ENCODE measurements at places on chromosomes 2 and 18. TPM values are rescaled to one million over a fixed set of nuclear protein-coding genes. Genes with fewer than 3 reads are reported as not detected.

GRCh38 chr2:68834737-68835376 is 36.3 kb downstream of the BMP10 start:
- DNase-seq: no peak
- H3K27me3 ChIP-seq: no peaks in the 10 kb centered on the region
- no peaks in the 10 kb centered on the region for H3K4me1 ChIP-seq
- no peak overlapping the region for H3K27ac ChIP-seq
- H3K4me3 ChIP-seq: no peak overlapping the region
- no peaks in the 10 kb centered on the region for H3K36me3 ChIP-seq

- no peak overlapping the region for H3K27ac ChIP-seq
- no peaks in the 10 kb centered on the region for H3K36me3 ChIP-seq
- no peak overlapping the region for H3K4me3 ChIP-seq
- H3K27me3 ChIP-seq: no peaks in the 10 kb centered on the region
Observed at GRCh38 chr2:202014759-202015211, 18.9 kb upstream of the FZD7 start.

PLA2R1 gene
- 0.34 TPM for total RNA-seq

CLEC4F gene
- total RNA-seq: not detected

KIF5C gene
- 6.5 TPM for total RNA-seq

- no peaks in the 10 kb centered on the region for H3K27me3 ChIP-seq
- no peak overlapping the region for H3K27ac ChIP-seq
- H3K36me3 ChIP-seq: no peaks in the 10 kb centered on the region
- DNase-seq: no peak
- H3K4me1 ChIP-seq: no peaks in the 10 kb centered on the region
Observed at GRCh38 chr2:3246928-3247714, 130.5 kb downstream of the EIPR1 start.

DNA sequence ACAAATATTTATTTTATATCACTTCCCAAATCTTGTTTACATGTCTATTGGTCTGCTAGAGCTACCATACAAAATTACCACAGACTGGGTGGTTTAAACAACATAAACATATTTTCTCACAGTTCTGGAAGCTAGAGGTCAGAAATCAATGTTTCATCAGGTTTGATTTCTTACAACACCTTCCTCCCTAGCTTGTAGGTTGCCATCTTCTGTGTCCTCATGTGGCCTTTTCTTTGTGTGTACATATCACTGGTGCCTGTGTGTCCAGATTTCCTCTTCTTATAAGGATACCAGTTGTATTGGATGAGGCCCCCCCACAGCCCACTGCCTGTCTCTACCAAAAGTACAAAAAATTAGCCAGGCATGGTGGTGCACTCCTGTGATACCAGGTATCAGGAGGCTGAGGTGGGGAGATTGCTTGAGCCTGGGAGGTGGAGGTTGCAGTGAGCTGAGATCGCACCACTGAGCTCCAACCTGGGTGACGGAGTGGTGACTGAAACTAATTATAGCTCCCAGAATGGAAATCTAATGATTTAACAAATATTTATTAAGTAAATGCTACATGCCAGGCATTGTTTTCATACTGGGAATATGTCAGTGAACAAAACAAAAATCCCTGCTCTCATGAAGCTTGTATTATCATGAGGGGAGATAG is 13.6 kb downstream of the EML4 start:
- no peak overlapping the region for H3K4me3 ChIP-seq
- no peak for DNase-seq
- H3K27me3 ChIP-seq: no peaks in the 10 kb centered on the region

DNA sequence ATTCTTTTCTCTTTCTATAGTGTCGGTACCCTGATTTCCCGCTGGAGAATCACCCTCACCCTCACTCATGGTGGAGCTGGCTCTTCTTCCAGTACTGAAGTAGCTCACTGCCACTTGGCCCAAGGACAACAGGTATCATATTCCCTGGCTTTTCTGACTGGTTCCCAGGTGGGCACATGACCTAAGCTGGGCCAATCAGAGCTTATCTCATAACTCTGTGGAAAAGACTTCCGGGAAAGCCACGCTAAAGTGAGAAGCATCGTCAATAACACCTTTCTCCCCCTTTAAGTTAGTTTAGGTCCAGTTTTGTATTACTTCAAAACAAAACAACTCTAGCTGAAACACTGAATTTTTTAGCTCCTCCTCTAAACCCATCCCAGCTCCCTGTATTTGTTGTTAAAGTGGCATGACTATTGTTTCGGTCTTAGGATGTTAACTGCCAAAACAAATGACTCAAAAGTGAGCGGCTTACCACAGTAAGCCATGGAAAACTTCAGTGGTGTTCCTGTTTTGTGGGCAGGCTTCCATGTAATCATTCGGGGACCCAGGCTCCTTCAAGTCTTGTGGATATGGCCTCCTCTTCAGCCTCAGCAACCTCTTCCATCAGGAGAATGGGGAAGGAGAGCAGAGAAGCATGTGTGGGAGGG is 137.4 kb upstream of the DLX2 start:
- no peak overlapping the region for H3K4me3 ChIP-seq
- H3K4me1 ChIP-seq: peaks cover 25% of the 10 kb centered on the region

GRCh38 chr2:225763711-225764110 is 364.2 kb downstream of the NYAP2 start:
- no peak overlapping the region for H3K27ac ChIP-seq
- no peaks in the 10 kb centered on the region for H3K36me3 ChIP-seq
- H3K4me1 ChIP-seq: no peaks in the 10 kb centered on the region
- H3K4me3 ChIP-seq: no peak overlapping the region
- DNase-seq: no peak

RNF152 gene
- 0.47 TPM for total RNA-seq

GRCh38 chr2:144607891-144608521 is 88.1 kb upstream of the ZEB2 start:
- no peaks in the 10 kb centered on the region for H3K36me3 ChIP-seq
- no peaks in the 10 kb centered on the region for H3K4me1 ChIP-seq
- H3K27me3 ChIP-seq: no peaks in the 10 kb centered on the region
- no peak overlapping the region for H3K27ac ChIP-seq

- DNase-seq: no peak
- H3K36me3 ChIP-seq: no peaks in the 10 kb centered on the region
- no peaks in the 10 kb centered on the region for H3K27me3 ChIP-seq
- peaks cover 22% of the 10 kb centered on the region for H3K4me1 ChIP-seq
Observed at GRCh38 chr18:22558945-22559385, 141.2 kb upstream of the CTAGE1 start.

SLC5A7 gene
- total RNA-seq: not detected

- H3K27ac ChIP-seq: no peak overlapping the region
- no peak for DNase-seq
- H3K4me1 ChIP-seq: no peaks in the 10 kb centered on the region
Observed at GRCh38 chr2:75410702-75411101, 150.0 kb downstream of the EVA1A start.

GLB1L gene
- total RNA-seq: 6.6 TPM

LYG2 gene
- 0.27 TPM for total RNA-seq

MC4R gene
- not detected for total RNA-seq

- H3K4me1 ChIP-seq: no peaks in the 10 kb centered on the region
- H3K4me3 ChIP-seq: no peak overlapping the region
- no peak for DNase-seq
Observed at GRCh38 chr18:22591222-22591621, 173.5 kb upstream of the CTAGE1 start.

GRCh38 chr2:197372592-197372991 is 62.0 kb upstream of the ANKRD44 start:
- H3K4me1 ChIP-seq: no peaks in the 10 kb centered on the region
- no peaks in the 10 kb centered on the region for H3K36me3 ChIP-seq
- DNase-seq: no peak

- no peaks in the 10 kb centered on the region for H3K36me3 ChIP-seq
- no peak overlapping the region for H3K27ac ChIP-seq
- no peak overlapping the region for H3K4me3 ChIP-seq
- DNase-seq: no peak
- no peaks in the 10 kb centered on the region for H3K27me3 ChIP-seq
- H3K4me1 ChIP-seq: no peaks in the 10 kb centered on the region
Observed at GRCh38 chr2:69489793-69490192, 52.6 kb upstream of the NFU1 start.

GALNT14 gene
- total RNA-seq: 11.2 TPM

- no peak overlapping the region for H3K27ac ChIP-seq
- no peak overlapping the region for H3K4me3 ChIP-seq
- H3K36me3 ChIP-seq: no peaks in the 10 kb centered on the region
- peaks cover 4% of the 10 kb centered on the region for H3K27me3 ChIP-seq
- DNase-seq: no peak
Observed at GRCh38 chr2:41937921-41938708, 109.7 kb upstream of the PKDCC start.

IER3IP1 gene
- 12.0 TPM for total RNA-seq

GAL3ST2 gene
- 0.44 TPM for total RNA-seq

THSD7B gene
- total RNA-seq: not detected

LOXHD1 gene
- total RNA-seq: not detected

- DNase-seq: no peak
- H3K27ac ChIP-seq: no peak overlapping the region
- H3K4me3 ChIP-seq: no peak overlapping the region
- H3K36me3 ChIP-seq: no peaks in the 10 kb centered on the region
Observed at GRCh38 chr2:240195316-240195861, 54.9 kb upstream of the OTOS start.

GPR45 gene
- 0.30 TPM for total RNA-seq

RBMS1 gene
- 17.6 TPM for total RNA-seq

DNA sequence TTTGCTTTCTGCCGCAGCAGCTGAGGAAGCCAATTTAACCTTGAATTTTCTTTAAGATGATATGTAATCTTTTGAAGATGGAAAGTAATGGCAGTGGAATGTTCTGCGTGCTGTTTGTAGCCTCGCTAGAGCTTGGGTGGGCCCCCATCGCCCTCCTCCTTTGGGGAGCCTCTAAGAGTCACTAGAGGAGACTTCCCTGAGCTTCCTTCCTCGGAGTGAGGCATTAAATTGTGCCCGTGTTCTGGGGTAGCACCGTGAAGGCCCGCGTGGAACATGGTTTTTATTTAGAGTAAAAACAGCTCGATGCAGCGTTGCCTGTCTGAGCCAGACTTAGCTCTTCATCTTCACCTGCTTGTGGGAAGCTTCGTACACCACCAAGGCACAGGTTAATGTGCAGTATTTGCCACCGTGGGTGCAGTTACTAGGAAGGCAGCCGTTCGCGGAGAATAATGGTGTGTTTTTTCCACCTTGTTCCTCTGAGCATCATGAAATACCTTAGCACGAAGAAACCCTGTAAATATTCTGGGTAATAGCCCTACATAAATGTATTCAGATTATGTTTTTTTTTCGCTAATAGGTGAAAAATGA is 38.5 kb downstream of the NCK2 start:
- no peak overlapping the region for H3K27ac ChIP-seq
- no peak overlapping the region for H3K4me3 ChIP-seq
- no peaks in the 10 kb centered on the region for H3K27me3 ChIP-seq
- H3K4me1 ChIP-seq: no peaks in the 10 kb centered on the region

CDH7 gene
- not detected for total RNA-seq

DRC1 gene
- total RNA-seq: not detected

DNA sequence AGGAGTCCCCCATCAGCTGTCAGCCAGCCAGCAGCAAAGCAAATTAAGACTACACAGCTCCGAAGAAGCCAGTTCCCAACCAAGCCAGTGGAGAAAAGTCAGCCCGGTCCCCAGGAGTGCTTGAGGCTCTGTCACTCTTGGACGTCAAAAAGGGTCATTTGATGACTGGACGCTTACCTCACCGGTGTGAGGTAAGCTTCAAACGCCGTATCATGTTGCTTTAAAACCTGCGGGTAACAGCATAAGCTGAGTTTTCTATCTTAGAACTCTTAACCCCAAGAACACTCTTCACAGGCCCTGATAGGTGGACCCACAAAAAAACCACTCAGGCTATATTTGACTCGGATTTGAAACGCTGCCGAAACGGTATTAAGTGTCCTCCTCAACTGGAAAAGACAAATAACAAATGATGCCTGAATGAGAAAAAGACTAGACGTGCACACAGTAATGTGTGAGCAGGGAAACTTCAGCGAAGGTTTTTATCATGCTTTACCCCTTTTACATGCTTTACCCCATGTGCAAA is 682 bp upstream of the LNPK start:
- H3K36me3 ChIP-seq: no peaks in the 10 kb centered on the region
- peak overlapping the region; percentile 96 for H3K4me3 ChIP-seq
- no peak for DNase-seq
- no peaks in the 10 kb centered on the region for H3K27me3 ChIP-seq
- H3K27ac ChIP-seq: no peak overlapping the region

- no peaks in the 10 kb centered on the region for H3K36me3 ChIP-seq
- H3K27me3 ChIP-seq: no peaks in the 10 kb centered on the region
- no peak for DNase-seq
- H3K4me3 ChIP-seq: no peak overlapping the region
- no peak overlapping the region for H3K27ac ChIP-seq
- no peaks in the 10 kb centered on the region for H3K4me1 ChIP-seq
Observed at GRCh38 chr2:156652691-156653090, 216.5 kb downstream of the GPD2 start.

DNA sequence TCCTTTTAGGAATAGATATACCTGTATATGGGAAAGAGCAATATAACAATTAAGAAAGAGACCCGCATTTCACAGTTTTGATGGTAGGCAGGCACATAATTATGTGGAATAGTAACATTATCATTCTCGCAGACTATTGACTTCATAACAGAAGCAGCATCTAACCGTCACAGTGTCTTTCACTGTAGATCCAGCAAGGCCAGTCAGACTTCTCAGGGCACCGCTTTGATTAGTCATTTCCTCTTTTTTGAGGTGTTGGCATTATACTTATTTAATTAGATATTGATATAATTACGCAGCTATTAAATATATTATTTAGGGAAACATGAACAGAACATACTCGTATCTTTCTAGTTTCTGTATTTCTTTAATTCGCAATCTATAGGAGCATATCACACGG is 176.4 kb downstream of the NAPG start:
- peaks cover 39% of the 10 kb centered on the region for H3K27me3 ChIP-seq
- H3K4me3 ChIP-seq: no peak overlapping the region
- no peak overlapping the region for H3K27ac ChIP-seq
- H3K36me3 ChIP-seq: no peaks in the 10 kb centered on the region
- H3K4me1 ChIP-seq: no peaks in the 10 kb centered on the region

TMEM200C gene
- total RNA-seq: not detected

SPATA3 gene
- not detected for total RNA-seq

DNA sequence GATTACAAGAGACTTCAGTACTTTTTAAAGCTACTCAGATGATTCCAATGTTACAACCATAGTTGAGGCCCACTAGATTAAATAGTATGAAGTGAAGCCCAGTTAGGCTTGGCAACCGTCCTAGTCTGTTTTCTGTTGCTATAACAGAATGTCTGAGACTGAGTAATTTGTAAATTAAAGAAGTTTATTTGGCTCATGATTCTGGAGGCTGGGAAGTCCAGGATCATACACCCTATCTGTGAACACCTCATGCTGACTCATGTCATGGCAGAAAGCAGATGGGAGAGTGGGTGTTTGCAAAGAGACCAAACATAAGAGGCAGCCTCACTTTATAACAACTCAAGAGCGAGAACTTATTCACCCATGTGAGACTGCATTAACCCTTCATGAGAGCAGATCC is 63.1 kb downstream of the CCDC150 start:
- no peak overlapping the region for H3K27ac ChIP-seq
- H3K36me3 ChIP-seq: no peaks in the 10 kb centered on the region
- H3K4me3 ChIP-seq: no peak overlapping the region
- DNase-seq: no peak
- H3K27me3 ChIP-seq: no peaks in the 10 kb centered on the region

- no peak overlapping the region for H3K4me3 ChIP-seq
- DNase-seq: no peak
- no peaks in the 10 kb centered on the region for H3K36me3 ChIP-seq
- H3K27ac ChIP-seq: no peak overlapping the region
- no peaks in the 10 kb centered on the region for H3K4me1 ChIP-seq
- H3K27me3 ChIP-seq: no peaks in the 10 kb centered on the region
Observed at GRCh38 chr2:225008179-225008856, 34.0 kb downstream of the DOCK10 start.
